ENCODE measurements at places on chromosomes 16 and 17.

DNA sequence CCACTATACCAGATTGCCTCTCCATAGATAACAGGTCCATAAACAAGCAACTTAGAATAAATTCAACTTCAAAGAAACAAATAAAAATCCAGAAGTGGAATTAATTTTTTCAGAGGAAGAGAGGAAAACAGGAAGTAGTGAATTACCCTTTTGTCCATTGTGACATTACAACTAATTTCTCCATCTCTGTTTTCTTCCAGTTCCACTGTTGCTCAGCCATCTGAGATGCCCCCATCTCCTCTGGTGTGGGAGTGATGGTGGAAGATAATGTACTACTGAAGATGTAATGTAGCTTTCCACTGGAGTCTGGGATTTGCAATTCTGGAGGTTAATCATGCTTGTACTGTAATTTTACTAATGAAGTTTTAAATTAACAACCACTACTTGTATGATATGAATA lies 124.6 kb upstream of the TMEM97 start:
- no peak for DNase-seq

- no peak for DNase-seq
Measured at GRCh38 chr17:28972437-28972836, 21.1 kb upstream of the PHF12 start.

- DNase-seq = no peak
Measured at GRCh38 chr16:12100124-12100647, 123.7 kb downstream of the SNX29 start.

DNA sequence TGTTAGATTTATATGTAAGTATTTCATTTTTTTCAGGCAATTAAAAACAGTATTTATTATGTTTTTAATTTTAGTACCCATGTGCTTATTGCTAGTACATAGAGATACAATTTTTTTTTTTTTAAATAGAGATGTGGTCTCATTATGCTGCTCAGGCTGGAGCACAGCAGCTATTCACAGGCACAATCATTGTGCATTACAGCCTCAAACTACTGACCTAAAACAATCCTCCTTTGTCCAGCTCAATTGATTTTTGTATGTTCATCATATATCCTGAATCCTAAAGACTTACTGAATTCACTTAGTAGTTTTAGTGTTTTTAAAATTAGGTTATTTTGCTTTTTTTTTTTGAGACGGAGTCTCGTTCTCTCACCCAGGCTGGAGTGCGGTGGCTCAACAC lies 26.3 kb downstream of the SPECC1 start:
- no peak for DNase-seq

GRCh38 chr17:27333410-27333980 lies 39.6 kb downstream of the WSB1 start:
- no peak for DNase-seq

DNA sequence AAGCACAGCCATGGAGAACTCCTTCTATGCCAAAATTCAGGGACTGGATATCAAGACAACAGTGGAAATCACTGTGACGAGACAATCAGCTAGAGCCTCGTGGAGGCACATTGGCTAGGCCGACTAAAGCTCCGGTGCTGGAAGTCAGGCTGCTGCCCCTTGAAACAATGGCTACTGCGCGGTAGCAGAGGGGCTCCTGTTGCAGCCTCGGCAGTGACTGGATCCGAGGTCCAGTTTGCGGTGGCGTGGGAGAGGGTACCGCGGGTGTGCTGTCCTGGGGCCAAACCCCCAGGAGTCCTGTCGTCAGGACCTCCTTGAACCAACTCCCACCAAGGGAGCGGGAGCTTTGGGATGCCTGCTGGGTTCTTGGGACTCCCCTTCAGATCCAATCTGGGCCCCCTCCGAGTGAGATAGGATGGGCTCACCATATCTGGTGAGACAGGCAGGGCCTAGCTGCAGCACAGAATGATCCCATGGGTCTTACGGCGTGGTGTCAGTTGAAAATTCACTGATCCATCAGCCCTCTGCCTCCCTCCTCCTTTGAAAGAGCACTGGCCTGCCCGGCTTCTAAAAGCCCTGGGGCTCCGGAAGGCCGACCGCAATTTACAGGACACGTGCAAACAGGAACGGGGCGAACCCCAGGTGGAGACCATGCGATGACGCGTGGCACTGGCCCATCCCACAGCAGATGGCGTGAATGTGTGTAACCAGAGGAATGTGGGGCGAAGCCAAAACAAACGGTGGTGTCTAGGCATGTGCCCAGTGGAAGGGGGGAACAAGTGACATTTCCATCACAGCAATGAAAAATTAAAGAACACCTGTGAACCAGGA lies 15.8 kb upstream of the KCNJ18 start:
- no peak for DNase-seq

- DNase-seq = no peak
Measured at GRCh38 chr17:72922219-72922618, 170.3 kb downstream of the SLC39A11 start.

DNA sequence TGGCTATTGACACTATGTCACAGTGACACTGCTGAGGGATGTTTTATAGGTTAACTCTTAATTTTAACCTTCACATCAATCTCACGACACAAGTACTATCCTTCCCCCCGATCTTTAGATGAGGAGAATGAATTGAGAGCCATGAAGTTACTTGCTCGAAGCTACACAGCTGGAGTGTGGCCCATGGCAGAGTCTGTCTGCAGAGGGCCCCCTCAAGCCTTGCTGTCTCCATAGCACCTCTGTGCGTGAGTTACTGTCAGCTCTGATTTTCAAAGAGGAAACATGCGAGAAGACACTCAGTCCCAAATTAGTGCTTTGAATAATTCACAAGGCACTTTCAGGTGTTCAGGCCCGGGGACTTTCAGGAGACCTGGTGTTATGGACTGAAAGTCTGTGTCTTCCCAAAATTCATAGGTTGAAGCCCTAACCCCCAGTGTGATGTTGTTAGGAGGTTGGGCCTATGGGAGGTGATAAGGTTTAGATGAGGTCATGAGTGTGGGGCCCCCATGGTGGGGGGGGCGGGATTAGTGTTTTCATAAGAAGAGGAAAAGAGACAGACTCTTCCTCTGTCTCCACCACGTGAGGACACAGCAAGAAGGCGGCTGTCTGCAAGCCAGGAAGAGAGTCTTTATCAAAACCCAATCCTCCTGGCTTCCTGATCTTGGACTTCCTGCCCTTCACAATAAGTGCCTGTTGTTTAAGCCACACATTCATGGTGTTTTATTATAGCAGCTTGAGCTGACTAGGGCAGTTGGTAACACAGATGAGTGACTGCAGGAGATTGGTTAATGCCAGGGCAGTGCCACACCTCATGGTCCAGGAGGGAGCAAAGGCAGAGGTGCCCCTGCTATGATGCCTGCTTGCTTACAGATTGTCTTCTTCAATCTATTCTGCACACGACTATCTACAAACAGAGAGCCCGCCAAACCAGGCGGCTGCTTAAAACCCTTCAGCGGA lies 281.8 kb downstream of the HAPSTR1 start:
- no peak for DNase-seq

- DNase-seq = no peak
Measured at GRCh38 chr16:50068550-50068949, 2.8 kb downstream of the HEATR3 start.

- DNase-seq = no peak
Measured at GRCh38 chr16:78220571-78220970, 121.1 kb downstream of the WWOX start.

GRCh38 chr17:2271985-2272702 lies 31.4 kb downstream of the SMG6 start:
- DNase-seq = no peak

DNA sequence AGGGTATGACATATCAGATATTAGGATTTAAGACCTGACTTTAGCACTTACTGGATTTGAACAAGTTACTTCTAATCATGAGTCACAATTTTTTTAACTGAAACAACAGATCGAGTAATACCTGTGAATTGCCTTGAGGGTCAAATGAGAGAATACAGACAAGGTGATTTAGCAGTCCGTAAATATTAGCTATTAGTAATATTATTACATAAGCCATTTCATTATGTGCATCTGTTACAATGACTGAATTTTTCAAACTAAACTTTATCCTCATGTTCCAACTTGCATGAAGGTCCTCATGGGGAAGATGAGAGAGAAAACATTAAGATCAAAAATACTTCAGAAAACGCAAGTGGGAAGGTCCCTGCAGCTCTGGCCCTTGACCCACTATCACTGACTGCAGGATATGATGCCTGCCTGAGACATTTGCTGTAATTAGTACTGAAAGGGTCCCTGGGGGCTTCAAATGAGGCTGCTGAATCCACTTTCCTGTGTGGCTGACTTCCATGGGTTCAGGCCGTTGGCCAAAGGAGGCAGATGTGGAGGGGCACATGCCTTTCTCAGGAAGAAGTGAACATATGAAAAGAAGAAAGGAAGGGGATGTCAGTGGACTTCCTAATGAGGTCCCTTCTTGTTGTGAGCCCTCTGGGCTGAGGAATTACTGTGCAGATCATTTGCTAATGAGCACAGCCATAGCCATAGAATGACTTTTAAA lies 441.7 kb downstream of the CDH11 start:
- DNase-seq = no peak
